ENCODE measurements at places on chromosomes 11 and 22.
A peak's percentile ranks its signal among the peaks of the same experiment; 100 is the strongest.

DNA sequence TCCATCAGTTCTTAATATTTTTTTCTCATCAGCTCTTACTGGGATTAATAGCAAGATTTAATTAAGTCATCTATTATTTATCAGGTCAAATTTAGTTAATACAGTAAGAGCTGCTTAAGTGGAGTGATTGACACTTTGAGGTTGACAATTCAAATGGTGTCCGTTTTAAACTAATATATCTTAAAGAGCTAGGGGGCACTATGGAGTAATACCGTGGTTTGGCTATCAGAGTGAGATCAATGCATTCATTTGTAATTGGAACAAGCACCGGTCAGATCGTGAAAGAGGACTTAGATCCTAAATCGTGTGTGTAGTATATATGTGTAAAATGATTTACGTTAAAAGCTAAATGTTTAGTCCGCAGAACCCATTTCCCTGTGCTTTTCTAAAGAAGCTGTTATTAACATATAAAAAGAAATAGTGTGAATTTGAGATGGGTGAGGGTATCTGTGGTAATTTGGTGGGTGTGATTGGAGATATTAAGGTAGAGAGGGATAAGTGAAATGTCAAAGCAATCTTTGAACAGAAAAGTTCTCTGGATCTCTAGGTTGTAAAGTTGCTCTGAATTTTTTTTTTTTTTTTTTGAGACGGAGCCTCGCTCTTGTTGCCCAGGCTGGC is 2.3 kb downstream of the SIK2 start:
- peak; percentile 51 for DNase-seq

GRCh38 chr11:34030382-34030781 is 21.1 kb upstream of the CAPRIN1 start:
- DNase-seq: peak; percentile 14

GRCh38 chr11:2869134-2869526 is 16.4 kb downstream of the CDKN1C start:
- no peak for DNase-seq

DNA sequence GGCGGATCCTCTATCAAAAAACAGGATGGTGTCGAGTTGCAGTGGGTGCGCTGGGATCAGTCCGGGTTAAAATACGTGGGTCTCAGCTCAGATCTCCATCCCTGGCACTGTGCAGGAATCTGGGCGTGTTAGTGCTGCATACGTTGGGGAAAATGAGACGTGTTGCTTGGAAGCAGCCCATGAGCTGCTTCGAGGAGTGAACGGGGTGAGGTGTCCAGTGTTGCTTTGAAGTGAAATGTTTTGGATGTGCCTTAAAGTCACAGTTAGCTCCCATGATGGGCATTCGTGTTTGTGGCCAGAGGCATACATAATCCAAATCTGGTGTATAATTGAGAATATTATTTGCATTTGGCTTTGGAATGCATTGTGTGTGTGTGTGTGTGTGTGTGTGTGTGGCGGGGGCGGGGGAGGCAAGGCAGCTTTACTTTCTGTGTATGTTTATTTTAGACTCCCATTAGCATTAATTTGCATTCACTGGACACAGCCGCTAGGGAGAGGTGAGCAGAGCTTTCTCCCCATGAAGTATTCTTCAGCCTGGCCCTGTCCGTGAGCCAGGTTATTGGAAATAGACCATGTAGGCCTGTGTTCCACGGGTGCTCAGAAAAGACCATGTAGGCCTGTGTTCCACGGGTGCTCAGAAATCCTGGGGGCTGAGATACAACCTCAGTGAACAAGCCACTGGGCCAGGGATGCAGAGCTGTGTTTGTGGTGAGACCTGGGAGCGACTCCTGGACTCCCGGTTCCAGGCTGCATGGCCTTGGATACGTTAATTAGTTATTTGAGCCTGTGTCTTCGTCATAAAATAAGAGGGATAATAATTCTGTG is 134.6 kb downstream of the ST3GAL4 start:
- DNase-seq: no peak

DNA sequence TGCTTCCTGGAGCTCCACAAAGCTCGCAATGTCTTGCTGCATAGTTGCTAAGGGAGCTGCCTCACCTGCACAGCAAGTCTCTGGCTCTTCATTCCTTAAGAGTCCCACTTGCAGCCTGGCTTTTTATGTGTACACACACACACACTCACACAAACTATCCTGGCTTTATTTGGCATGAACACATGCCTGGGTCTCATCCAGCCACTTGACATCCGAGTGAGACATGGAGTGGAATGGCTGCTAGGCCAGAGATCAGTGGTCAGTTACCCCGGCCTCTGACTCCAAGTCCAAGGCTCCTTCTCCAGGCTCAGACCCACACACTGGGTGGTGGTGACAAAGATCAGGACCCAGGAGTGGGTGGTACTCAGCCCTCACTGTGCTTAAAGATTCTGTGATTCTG is 37.9 kb upstream of the CLTCL1 start:
- no peak for DNase-seq

- peak; percentile 47 for DNase-seq
Observed at GRCh38 chr22:29744902-29745301, 21.9 kb downstream of the ZMAT5 start.

DNA sequence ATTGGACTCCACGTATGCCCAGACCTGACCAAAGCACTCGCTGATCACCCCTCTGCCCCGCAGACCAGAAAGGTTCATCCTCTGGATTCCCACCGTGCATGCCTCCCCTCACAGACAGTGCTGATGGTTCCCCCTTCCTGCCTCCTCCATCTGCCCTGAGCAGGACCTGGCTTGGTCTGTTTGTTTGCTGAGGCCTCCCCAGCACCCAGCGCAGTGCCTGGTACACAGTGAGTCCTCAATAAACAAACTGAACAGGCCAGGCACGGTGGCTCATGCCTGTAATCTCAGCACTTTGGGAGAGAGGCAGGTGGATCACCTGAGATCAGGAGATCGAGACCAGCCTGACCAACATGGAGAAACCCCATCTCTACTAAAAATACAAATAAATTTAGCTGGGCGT is 23.7 kb upstream of the RPS3 start:
- DNase-seq: no peak

GRCh38 chr22:29380856-29381255 is 7.5 kb downstream of the AP1B1 start:
- DNase-seq: no peak

DNA sequence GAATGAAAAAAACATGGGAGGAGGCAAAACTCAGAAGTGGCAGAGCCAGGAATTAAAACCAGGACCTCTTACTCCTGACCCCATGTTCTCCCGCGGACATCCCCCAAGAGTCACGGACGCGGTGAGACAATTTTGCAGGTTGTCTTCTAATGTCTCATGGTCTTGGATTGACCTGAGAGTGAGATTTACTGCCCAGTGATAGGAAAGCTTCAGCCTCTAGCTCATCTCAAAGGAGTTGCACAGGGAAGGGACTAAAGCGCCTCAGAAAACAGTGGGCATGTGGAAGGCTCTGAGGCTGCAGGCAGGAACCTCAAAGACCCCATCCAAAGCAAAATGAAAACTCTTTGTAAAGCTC is 197.4 kb downstream of the ADAMTS15 start:
- DNase-seq: no peak

DNA sequence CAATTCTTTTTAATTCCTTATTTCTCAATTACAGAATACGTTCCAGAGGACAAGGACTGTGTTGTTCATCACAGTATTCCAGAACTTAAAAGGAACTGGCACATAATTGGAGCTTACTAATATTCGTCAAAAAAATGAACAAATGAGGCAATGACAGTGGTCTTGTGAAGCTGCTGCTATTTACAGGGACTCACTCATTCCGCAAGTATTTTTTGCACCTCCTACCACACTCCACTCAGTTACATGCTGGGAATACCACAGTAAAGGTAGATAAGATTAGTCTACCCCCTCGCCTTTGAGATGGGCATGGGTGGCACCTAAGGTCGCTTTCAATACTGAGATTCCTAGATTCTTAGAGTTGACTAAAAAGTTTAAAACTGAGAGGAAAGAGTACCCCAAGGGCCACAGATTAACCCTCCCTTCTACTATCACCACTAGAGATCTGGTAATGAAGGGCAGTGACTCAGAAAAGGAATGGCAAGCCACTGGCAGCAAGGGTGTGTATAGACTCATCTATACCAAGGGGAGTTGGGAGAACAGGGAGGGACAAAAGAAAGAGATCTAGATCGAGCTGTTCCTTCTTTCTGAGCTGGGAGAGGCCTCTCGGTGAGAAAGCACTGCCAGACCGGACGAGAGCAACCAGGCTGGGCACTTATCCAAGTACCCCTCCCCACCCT is 85.0 kb downstream of the RPL27A start:
- DNase-seq: peak; percentile 80

GRCh38 chr11:72768581-72768980 is 16.4 kb upstream of the ARAP1 start:
- no peak for DNase-seq

DNA sequence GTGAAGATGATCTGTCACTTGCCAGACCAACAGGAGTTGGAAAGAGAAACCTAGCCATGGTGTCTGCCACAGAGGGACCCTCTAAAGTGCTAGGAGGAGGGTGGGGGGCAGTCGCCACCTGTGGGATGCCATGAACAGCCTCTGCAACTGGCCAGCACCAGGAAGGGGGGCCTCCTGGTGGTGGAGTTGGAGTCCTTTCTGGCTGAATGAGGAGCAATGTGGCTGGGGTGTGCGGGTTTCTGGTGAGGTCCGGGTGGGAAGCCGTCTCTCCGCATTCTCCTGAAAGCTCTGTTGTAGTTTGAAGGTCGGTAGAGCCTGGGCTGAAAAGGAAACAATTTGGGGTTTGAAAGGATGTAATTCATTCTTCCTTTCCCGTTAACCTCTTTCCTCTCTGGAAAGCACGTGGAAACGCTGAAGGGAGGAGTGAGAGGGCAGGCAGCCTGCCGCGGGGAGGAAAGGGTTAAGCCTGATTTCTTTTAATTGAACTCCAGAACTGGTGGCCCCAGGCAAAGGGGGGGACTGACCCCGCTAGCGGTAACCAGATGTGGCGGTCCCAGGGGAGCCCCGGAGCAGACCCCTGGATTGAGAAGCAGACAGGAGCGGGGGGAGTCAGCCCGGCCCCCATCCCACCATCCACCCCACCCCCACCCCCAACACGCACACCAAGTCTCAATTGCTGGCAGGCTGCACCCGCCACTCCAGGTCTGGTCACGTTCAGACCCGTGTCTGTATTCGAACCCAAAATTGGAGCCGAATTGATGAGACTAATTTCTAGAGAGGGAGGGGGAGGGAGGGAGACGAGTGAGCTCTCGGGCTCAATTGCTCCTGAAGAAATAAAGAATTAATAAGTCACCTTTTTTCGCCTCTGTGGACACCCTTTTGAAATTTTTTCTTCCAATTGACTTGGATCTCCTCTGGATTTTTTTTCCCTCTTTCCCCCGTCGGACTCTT is 1.8 kb upstream of the FLI1 start:
- no peak for DNase-seq

DNA sequence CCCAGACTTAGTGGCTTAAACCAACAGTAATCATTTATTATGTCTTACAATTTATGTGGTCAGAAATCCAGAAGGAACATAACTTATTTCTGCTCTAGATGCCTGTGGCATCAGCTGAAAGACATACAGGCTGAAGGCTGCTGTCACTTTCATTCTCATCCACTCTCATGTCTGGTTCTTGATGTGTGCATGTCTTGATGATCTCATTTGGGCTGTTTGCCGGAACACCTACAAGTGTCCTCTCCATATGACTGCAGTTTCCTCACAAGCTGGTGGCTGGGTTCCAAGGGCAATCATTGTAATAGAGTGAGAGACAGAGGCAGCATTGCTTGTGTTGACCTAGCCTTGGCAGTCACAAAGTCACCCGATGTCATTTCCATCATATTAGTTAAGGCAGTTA is 1375.9 kb upstream of the RAG2 start:
- DNase-seq: no peak

- DNase-seq: no peak
Observed at GRCh38 chr22:46068181-46068592, 82.1 kb upstream of the PPARA start.

- peak; percentile 42 for DNase-seq
Observed at GRCh38 chr11:8070417-8071115, 10.4 kb upstream of the TUB start.

- DNase-seq: peak; percentile 24
Observed at GRCh38 chr22:24894998-24895397, 51.5 kb downstream of the LHFPL7 start.

DNA sequence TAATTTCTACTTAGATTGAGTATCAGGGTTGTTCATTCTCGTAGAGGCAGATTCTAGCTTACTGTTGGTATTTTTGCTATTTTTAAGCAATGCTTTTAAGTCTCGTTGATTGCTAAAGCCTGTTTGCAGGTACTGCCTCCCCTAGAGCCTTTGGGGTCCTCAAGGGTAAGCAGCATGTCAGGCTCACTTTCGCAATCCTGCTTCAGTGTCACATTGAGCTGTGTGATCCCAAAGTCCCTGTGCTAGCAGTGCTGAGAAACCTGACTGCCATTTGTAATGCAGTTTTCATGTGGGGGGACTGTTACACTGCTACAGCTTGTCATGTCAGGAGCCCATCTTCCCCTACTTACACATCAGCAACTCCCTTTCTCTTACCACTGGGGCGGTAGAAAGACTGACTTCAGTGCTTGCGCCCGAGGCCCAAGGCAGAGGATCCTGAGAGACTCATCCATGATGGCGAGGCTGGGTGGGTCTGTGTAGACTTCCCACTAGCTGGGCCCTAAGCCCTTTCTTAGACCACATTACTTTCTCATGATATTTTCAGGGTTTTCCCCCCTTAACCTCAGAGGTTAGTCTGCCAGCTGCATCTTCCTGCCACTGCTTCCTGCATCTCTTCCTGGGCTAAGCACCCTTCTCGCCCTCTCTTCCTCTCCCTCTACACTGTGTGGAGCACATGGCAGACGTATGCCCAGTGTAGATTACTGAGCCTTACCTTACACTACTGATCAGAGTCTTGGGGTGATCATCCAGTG is 40.8 kb upstream of the ST14 start:
- no peak for DNase-seq

DNA sequence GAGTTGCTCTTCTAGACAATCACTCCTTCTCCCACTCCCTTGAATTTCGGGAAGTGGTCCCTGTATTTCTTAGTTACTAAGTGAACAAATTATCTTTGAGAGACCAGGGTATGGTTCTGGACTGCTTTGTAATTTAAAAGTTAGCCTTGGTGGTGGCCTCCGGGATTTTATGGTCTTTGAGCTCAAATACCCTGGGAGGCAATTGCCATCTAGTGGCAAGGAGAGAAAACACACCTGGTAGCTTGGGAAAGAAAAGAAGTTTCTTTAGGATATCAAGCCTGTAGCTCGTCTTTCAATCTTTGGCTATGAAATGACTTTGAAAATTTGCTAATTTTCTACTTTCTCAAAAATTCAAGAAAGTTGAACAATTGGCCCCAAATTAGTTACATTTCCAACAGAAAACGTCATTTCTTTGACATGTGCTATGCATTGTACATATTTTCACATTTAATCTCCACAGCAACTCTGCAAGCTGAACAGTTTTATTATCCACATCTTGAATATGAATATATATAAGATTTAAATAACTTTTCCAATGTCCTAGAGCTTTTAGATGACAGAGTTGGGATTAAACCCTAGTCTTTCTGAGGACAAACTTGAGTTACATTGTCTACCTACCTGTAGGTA is 39.1 kb downstream of the MMP27 start:
- peak; percentile 62 for DNase-seq

DNA sequence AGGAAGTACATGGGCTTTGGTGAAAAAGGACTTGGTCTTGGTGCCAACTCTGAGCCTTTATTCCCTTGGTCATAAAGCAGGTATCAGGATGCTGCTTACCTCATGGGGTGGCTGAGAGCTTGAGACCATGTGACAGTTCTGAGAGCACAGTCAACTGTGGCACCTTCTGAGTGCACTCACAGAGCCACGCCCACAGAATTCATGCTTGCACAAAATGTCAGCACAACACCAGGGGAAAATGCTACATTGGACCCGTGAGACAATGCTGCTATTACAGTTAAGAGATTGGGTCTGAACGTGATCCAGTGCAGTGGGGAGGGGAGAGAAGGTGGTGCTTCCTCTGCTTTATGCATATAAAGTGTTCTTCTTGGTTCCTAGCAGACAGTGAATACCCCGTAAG is 79.5 kb upstream of the SPON1 start:
- DNase-seq: no peak
